ENCODE measurements at places on chromosomes 6 and 20.

DNA sequence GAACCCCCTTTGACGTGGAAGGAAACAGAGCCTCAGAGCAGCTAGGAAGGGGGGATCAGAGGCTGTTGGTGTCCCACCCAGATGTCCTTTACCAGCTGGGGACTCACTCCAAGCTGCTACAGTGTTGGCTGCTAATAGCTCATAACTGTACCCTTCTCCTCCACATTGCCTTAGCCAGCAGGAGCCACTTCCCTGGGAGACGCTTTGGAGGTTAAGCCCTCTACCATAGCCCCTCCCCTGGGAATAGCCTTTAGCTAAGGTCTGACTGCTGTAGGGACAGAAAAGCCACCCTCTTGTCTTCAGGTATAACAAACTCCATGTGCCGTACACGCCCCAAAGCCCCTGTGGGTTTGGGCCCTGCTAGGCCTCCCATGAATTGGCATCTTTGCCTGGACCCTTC lies 238.6 kb downstream of the LRFN2 start:
- DNase-seq = no peak

DNA sequence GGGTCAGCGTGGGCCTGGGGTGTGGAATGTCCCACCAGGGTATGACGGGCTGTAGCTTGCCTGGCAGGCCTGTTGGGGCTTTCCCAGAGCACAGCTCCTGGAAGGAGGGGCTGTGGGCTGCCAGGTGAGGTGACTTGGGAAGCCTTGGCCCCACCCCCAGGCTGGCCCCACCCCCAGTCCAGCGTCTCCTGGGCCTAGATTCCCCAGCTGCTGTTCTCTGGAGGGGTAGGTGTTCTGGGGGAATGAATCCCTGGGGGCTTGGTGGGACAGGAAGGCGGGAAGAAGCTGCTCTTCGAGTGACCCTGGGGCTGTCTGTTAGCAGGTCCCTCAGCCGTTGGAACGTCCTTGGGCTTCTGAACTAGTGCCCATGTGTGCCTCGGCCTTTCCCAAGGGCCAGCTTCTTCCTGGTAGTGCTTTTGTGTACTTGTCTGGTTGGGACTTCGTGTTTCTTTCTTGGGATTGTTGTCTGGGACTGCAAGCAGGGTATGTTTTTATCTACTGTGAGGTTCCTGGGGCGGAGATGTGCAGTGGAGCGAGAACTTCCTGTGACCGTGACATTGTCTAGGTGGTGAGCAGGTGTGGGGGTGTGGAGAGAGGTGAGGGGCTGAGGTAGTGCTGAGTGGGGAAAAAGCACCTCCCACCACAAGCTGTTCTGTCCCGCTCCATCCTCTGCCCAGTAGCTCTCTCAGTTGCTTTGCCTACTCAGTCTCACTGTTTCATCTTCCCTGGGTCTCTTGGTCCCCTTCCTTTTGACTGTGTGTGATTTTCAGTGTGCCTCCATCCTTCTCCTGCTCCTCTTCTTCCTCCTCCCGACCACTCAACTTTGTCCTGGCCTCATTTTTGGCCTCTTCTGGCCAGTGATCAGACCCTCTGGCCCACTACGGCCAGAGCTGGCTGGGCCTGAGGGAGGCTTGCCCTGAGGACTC lies 1.3 kb upstream of the DDR1 start:
- no peak for DNase-seq

DNA sequence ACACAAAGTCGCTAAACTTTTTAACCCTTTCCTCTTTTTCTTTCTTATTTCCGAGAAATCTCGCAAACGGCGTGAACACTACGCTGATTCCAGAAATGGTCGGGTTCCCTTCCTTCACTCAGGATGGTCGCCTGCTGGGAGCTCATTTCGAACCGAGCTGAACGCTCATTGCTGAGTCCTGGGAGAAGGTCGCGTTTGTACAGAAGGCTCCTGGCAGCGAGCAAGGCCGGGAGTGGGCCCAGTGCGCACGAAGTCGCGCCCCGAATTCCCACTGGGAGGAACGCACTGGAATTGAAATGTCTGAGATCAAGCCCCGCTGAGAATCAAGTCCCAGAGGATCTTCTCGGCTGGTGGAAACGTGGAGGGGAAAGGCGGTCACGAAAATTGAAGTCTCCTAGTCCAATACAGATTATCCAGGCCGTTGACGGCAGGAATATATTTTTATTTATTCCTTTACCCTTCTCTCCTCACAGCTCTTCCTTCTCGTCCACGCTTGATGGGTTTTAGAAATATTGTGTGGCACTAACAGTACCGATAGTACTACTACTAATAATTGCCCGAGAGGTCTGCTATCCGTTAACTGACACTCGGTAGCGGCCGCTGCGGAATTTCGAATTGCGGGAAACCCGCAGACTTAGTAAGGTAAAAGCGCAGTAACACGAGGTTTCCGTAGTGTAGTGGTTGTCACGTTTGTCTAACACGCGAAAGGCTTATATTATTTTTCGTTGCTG lies 207.2 kb upstream of the ZNF184 start:
- DNase-seq = no peak

GRCh38 chr6:144007478-144008119 lies 460 bp downstream of the PLAGL1 start:
- DNase-seq = peak; percentile 10

- peak; percentile 63 for DNase-seq
Observed at GRCh38 chr6:3841711-3842565, 7.2 kb upstream of the FAM50B start.

DNA sequence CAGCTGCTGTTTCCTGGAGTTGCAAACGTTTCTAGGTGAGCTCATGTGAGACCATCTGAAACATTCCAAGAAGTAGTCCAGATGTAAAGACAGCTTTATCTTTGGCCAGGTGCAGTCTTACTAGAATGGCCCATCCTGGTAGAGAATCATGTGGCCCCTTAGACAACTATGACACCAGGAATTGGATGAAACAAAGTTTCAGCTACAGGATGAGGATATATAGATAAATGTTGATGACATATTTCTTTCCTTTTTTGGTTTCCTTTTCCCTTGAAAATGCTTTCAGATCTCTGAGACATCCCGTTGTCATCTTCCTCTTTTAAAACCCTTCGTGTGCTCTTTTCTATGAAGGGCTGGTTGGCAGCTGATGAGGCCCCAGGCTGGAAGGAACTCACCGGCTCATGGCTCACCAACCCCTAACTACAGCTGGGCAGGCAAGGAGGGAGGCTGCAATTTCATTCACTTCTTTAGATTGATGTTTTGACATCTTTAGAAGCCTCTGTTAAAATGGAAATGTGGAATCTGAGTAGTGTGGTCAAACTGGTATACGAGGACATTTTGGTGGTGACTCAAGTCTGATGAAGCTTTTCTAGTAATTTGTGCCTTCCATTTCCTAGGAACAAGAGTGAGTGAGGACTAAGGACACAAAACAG lies 167.9 kb upstream of the TNFAIP3 start:
- no peak for DNase-seq

DNA sequence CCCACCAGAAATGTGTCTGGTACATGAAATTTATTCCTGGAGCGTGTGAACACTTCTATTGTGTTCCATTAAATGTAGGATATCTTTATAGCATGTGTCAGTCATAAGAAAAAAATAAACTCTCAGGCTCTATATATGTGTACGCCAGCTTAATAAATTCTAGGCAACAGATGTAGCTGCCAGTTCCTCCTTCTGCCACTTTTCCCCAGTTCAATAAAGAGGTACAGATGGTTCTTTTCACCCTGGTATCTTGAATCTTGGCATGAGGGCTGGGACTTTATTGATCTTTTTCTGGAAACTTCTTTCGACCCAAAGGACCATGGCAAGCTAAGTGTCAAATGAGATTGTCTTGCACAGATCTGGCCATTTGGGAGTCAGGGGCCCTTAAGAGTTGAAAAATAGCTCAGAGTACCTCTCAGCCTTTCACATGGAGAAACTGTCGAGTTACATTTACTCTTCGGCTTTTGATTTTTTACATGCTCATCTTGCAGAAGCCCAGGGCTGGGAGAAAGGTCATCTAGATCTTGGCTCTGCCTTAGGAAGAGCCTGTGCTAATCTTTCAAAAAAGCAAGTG lies 240.9 kb downstream of the DOK5 start:
- no peak for DNase-seq
